ENCODE measurements at places on chromosomes 13 and 19.
A peak's percentile ranks its signal among the peaks of the same experiment; 100 is the strongest.

DNA sequence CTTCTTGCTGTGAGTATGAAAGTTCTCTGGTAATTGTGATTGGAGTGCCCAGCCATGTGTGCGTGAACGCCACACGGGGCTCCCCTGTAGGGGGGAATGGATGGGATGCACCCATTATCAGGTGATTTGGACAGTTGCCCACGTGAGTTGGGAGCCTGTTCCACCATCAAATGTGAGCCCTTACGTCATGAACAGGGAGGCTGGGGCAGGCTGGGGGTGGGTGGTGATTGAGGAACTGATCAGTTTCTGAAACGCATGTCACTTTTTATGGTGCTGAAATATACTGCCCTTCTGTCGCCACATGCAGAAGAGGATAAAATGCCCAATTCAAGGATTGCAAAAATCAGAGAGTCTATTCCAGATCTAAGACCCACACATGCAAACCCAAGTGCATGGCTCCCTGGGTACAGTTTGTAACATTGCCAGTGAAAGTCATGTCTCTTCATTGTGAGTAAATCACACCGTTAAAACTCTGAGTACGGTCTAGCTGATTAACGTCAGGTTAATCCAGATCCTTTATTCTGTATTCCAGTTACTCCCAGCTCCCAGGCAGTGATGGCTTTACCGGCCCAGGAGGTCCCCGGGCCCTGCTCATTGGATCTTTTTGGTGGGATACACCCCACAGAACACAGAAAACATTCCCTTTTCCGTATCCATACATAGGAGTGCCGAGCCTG is 90.2 kb downstream of the RAB20 start:
- DNase-seq, result no peak

GRCh38 chr13:42892760-42893159 is 99.3 kb downstream of the EPSTI1 start:
- DNase-seq, result no peak

DNA sequence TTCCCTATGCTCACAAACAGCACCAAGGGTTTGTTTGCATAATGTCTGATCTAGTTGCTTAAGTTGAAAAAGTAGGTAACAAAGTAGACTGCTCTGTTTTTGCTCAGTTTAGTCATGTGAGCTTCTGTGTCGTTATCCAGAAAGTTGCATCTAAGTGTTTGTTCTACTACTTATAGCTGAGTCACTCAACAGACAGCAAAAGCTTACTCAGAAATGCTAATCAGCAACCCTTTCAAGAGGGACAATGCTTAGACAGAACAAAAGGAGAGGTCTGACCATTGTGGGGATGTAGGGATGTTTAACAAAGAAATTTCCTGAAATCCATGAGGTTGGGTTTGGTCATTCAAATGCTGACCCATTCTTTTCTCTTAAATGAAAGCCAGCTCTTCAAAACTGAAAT is 106.4 kb downstream of the ATP8A2 start:
- DNase-seq, result no peak

GRCh38 chr13:98370806-98371515 is 193.9 kb upstream of the RNF113B start:
- no peak for DNase-seq

- no peak for DNase-seq
These were observed 1074.1 kb upstream of the PCDH20 start for GRCh38 chr13:62489731-62490130.

DNA sequence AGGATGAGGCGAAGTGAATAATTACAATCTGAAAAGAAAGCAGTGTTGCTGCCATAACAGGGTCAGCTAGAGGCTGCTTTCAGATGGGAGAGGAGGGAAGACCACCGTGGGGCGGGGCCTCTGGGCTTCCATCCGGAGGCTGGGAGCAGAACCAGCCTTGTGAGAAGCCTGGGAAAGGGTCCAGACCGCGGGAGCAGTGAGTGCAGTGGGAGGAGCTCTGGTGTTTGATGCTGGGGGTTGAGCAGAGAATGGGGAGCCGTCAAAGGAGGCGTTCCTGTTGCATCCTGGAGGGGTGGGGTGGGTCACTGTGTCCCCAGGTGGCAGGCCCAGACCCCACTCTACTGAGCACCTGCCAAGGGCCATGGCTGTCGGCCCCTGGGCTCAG is 18.1 kb downstream of the NKPD1 start:
- no peak for DNase-seq

DNA sequence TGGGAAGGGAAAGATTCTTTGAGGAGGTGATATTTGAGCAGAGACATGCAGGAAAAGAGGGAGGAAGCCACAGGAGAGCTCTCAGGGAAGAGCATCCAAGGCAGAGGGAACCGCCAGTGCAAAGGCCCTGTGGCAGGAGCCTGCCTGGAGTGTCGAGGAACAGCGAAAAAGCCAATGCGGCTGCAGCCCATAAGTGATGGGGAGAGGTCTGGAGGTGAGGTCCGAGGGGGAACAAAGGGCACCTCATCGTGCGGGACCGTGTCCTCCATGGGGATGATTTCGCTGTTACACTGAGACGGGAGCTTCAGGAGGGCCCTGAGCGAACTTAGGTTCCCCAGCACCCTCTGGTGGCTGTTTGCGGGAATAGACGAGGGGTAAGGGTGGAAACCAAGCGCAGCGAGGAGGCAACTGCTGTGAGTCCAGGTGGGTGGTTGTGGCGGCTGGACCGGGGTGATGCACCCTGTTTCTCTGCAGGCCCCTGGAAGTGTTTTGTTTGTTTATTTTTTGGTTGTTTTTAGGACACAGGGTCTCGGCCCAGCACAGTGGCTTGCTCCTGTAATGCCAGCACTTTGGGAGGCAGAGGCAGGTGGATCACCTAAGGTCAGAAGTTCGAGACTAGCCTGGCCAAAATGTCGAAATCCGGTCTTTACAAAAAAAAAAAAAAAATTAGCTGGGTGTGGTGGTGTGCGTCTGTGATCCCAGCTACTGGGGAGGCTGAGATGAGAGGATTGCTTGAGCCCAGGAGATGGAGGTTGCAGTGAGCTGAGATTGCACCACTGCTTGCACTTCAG is 5.9 kb upstream of the EHD2 start:
- peak; percentile 71 for DNase-seq

GRCh38 chr13:95153647-95154412 is 147.4 kb downstream of the ABCC4 start:
- DNase-seq, result no peak

DNA sequence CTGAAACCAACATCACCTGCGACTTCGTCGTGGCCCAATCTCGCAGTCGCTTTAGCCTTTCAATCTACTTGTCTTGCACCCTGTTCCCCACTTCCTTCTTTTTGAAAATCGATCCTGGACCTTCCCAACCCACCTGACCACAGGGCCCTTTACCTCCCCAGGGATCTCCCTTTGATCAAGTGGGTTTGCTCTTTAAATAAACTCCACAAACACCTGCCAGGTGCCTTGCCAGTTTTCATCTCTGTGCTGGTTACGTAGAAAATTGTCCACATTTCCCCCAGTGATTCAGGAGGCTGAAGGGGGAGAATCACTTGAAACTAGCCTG is 14.5 kb upstream of the RAB20 start:
- no peak for DNase-seq

DNA sequence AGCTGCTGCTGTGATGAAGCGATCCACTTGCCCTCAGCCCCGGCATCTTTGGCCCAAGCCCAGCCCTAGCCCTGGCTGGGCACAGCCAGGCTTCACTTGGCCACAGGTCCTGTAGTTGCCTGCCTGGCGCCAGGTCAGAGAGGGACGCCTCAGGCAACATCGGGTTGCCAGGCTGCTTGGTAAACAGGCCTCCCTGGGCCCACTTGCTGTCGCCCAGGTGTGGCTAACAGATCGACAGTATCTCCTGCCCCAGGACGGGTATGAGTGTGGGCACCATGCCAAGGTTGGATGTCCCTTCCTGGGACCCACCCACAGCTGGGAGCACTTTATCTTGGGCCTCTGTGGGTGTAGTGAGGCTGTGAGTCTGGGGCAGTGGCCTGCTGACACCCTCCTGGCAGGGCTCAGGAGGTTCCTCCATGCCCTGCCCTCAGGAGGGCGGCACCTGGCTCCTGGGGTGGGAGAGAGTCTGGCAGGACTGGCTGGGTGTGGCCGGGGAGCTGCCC is 27.8 kb downstream of the CARM1 start:
- DNase-seq, result no peak

DNA sequence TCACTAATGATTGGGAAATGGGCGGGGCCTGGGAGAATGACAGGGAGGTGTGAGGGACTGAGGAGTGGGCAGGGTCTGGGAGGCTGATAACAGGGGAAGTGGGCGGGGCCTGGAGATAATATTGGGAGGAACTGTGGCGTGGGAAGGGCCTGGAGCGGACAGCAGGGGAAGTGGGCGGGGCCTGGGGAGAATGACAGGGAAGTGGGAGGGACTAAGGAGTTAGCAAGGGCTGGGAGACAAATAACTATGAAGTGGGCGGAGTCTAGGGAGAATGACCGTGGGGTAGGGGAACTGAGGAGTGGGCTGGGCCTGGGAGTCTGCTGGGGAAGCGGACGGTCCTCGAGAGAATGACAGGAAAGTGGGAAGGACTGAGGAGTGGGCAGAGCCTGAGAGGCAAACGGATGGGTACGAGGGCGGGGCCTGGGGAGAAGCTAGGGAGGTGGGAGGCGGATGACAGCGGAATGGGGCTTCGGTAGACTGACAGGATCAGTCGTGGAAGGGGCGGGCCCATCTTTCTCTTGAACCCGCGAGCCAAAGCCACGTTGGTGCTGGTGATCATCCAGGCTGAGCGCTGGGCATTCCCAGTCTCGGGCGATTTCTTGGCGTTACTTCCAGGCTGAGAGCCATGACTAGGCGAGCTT is 14.0 kb upstream of the TUBB4A start:
- DNase-seq, result peak; percentile 49

DNA sequence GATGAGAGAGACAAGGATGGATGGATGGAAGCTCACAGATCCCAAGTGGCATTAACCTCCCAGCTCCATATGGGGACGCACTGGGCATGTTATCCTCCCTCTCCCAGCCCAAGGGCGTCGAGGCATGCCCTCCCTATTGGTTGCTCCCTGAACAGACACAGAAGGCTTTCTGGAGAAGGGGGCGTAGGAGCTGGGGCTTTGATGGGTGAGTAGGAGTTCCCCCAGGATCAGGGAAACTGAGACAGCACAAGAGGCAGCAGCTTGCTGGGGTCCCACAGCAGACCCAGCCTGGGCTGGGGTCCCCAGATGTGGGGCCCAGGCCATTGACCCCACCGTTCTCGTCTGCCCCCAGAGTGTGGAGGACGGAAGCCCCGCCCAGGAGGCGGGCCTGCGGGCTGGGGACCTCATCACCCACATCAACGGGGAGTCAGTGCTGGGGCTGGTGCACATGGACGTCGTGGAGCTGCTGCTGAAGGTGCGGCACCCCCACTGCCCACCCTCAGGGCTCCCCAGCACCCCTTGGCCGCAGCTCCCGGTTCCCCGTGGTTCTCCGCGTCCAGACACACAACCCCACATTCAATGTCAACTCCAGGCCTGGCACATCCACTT is 7.5 kb upstream of the PIK3R2 start:
- no peak for DNase-seq

DNA sequence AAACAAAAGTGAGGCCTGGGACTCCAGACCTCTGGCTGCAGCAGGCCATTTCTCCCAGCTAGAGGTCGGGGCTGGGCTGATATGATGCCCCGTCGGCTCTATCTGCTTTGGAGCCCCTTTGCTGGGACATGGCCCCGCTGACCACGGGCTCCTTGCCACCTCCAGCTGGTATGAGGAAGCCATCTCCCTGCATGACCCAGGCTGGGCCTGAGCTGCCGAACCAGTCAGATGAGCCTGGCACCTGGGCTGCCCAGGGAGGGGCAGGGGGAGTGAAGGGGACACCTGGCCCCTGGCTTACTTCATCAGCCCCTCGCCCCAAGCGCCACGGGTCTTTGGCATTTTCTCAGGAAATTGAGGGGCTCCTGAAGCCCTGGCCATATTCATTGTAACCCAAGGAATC is 7.8 kb downstream of the ZSWIM4 start:
- no peak for DNase-seq
